ENCODE measurements at places on chromosomes 3 and 15.
A peak's percentile ranks its signal among the peaks of the same experiment; 100 is the strongest.

GRCh38 chr15:83928392-83928734 lies 274.4 kb downstream of the ADAMTSL3 start:
- DNase-seq: no peak

GRCh38 chr3:36812240-36812639 lies 47.9 kb upstream of the DCLK3 start:
- DNase-seq: no peak

- no peak for DNase-seq
Observed at GRCh38 chr15:61092361-61093157, 136.5 kb downstream of the RORA start.

- peak; percentile 86 for DNase-seq
Observed at GRCh38 chr15:74438721-74439316, 5.1 kb upstream of the SEMA7A start.

DNA sequence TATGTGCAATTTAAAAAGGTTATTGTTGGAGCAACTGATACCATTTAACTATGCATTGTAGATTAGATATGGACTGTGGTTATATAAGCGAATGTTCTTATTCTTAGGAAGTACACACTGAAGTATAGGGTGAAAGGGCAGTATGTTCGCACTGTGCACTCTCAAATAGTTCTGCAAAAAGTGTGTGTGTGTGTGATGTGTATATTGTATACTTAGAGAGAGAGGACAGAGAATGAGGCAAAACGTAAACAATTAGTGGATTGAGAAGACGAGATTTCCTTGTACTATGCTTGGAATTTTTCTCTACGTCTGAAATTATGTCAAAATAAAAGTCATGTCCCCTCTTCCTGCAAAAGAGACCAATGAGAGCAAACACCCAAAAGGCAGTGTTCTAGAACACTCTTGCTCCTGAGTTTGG lies 30.4 kb downstream of the LSM3 start:
- no peak for DNase-seq

DNA sequence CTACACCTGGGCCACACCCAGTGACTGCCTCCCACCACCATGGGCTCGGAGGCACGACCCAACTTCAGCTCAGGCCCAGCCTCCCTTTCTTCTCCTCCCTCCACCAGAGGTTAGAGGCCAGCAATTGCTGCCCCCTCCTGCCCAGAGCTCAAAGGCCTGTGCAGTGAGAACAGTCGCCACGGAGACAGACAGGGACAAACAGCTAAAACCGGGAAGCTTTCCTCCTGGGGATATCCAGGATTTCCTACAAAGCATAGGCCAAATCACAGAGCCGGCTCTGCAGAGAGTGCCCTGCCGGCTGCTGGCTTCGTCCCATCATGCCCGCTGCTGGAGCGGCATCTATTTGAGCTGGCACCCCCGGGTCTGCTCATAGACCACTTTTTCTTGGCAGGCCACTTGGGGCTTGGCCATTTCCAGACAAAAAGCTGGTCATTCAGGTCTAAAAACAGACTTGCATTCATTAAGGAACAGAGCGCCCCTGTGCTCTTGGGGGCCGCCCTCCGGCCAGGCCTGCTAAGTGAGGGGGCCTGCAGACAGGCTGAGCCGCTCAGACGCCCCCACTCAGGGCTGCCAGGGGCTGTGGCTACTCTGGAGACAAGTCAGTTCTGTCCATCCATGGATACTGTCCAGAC lies 17.5 kb downstream of the GRAMD2A start:
- DNase-seq: no peak

DNA sequence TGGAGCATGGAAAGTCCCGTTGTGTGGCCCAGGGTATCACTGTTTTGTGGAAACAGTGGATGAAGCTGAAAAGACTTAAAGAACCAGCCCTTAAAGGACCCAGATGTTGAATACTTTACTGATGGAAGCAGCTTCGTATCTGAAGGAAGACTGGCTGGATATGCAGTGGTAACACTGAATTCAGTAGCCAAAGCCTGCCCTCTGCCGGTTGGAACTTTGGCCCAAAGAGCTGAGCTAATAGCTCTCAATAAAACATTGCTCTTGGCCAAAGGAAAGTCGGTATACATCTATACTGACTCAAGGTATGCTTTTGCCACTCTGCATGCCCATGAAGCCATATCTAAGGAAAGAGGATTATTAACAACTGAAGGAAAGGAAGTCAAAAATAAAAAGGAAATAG lies 885.4 kb downstream of the PDCD6IP start:
- peak; percentile 33 for DNase-seq

GRCh38 chr15:53328341-53328740 lies 431.1 kb downstream of the WDR72 start:
- DNase-seq: no peak

- DNase-seq: no peak
Observed at GRCh38 chr15:48935236-48935635, 28.5 kb downstream of the SHC4 start.

GRCh38 chr15:96035091-96035490 lies 295.4 kb upstream of the NR2F2 start:
- DNase-seq: no peak

DNA sequence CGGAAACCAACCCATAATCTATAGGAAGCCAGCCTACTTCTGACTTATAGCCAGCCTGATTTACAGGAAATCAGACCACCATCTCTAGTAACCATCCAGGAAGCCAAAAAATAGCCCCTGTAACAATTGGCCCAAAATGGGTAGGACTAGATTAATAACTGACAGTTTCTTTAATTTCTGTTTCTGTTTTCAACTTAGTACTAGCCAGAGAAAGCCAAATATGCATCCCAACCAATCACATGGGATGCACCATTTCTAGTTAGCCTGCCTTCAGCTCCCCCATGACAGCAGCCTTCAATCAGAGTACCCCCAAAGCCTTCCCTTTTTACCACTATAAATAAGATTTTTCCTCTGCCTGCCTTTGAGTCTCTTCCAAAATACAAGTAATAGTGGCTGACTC lies 239.1 kb upstream of the GADL1 start:
- no peak for DNase-seq

DNA sequence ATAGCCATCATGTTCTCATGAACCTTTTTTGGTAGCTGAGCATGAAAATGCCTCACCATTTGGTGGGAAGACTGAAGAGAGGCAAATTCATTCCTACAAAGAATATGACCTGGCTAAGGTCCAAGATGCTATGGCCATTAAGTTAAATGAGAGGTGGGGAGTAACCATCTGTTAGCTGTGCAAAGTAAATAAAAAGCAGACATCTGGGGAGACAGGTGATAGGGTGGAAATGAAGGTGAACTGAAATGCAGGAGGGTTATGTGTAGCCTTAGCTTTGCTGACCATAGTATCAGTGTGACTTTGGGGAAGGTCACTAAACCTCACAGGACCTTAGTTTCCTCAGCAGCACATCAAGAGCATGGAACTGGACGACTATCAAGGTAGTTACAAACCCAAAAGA lies 111.0 kb upstream of the STRIT1 start:
- no peak for DNase-seq

DNA sequence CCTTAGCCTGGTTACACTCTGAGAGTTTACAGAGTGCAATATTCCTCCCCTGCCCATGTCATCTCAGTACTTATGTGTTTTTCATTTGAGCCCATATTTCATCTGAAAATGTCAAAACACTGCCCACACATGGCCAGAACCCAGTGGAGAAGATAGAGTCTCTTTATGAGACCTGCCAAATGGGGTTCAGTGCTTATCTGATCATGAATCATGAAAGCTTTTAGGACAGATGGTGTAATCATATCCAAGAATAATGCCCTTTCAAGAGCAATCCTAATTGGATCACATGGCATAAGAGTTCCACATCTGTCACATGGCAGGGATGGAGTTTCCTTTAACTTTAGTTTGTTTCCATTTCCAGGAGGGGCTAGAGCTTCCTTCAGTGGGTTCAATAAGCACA lies 77.2 kb upstream of the AGBL1 start:
- no peak for DNase-seq

GRCh38 chr3:47533996-47534454 lies 20.5 kb upstream of the ELP6 start:
- DNase-seq: no peak

DNA sequence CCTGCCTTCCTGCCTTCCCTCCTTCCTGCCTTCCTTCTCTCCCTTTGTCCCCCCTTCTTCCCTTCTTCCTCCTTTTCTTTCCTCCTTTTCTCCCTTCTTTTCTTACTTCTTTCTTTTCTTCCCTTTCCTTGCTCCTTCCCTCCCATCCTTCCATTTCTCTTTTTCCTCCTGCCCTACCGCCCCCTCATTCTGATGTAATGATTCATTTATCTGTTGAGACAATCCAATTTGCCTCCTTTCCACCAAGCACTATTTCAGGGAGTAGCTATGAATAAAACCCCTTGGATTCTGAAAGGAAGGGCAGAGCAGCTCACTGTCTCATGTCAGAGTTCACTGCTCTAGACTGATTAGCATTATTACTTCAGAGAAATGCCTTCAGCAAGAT lies 462.6 kb downstream of the PDCD6IP start:
- no peak for DNase-seq

GRCh38 chr3:105367406-105368213 lies 901 bp downstream of the ALCAM start:
- peak; percentile 47 for DNase-seq

GRCh38 chr3:32083702-32084270 lies 22.6 kb upstream of the GPD1L start:
- DNase-seq: no peak

- DNase-seq: no peak
Observed at GRCh38 chr3:197103766-197104165, 74.1 kb upstream of the MELTF start.

- no peak for DNase-seq
Observed at GRCh38 chr3:171373711-171374110, 86.5 kb downstream of the TNIK start.

DNA sequence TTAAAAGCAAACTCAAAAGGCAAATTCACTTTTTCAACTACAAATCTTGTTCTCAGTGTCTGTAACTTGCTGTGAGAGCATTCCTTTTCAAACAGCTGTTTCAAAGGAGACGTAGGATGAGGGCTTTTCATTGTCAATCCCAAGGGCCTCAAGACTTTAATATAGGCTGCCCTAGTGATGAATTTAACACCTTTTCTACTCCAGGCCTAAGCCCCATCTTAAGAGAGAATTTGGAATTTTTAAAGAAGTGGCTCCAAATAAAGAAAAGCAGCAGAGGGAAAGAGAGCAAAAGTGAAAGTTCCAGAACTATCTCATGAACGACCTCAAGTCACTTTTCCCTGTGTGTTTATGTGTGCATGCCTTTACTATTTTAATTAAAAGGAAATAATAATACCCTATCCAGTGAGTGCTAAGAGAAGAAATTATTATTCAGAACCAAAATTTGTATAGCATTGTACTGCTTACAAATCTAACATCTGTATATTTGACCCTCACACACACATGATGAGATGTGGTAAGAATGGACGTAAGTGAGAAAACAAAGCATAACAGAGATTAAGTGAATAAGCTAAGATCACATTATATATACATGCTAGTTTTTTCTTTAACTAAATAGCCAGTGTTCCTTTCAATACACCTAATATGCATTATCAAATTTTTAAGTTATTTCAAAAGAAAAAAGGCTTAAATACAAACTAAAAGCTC lies 196.4 kb downstream of the VGLL3 start:
- DNase-seq: no peak

DNA sequence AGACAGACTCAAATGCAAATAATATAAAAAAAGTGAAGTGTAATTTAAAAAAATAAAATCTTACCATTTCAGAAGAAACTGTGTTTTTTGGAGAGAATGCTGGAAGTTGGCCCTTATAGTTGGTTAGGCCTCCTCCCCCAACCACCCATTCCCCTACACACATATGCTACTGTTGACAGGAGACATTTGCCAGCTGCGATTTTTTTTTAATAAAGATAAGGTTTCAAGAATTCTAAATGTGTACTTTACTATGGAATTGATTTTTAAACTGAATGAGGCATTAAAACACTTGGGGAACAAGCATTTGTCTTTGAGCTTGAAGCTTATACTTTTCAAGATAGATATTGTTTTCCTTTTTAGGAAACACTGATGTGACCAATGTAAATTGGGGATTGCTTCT lies 4.4 kb upstream of the SSR3 start:
- no peak for DNase-seq

DNA sequence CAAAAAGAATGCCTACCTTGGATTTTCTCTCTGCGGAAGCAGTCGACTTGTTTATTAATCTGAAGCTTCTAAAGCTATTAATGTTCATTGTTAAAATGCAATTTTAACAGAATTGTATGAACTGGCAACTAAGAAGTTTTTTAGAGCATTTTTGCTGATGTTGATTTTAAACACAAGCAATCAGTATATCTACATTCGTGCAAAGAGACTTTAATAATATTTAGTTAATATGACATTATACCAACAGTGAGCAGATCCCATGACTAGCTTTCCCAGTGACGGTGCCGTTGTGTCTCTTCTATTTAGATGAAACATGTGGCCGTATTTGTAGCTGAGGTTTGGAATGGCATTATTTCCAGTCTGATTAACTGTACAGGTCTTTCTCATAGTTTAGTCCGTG lies 88.0 kb downstream of the PEX5L start:
- no peak for DNase-seq

- no peak for DNase-seq
Observed at GRCh38 chr15:55743729-55744655, 1.0 kb upstream of the PRTG start.

Data from hematopoietic multipotent progenitor cell treated with erythropoietin and hydrocortisone succinate and interleukin-3 and kit ligand, for 8 days (in vitro differentiated cells).